Activated T-cell treated with anti-CD3 and anti-CD28 coated beads, Interleukin-2, amount 50 U/mL, for 72 hours (primary cell): ENCODE measurements at places on chromosomes 3 and 15. TPM values are rescaled to one million over a fixed set of nuclear protein-coding genes. Genes with fewer than 3 reads are reported as not detected.
A peak's percentile ranks its signal among the peaks of the same experiment; 100 is the strongest.

DNA sequence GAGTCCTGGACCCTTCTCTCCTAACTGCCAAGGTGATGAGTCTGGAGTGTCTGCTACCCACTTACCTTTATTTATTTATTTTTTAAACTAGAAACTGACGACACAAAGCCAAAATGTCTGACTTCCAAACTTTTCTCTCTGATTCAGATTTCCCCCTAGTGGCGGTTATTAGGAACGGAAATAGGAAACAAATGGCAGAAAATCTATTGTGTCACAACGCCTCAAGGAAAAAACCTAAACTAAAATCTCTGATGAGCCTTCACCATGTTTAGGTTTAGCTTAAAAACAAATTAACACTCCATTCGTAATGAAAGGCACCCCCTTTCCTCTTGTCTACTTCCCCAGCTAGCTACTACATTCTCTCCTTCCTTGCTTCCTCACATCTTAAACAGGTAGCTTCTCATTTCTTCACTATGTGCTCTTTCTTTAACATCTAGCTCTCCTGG, 94.0 kb upstream of the MEX3B start:
- DNase-seq, result no peak

- no peak for DNase-seq
These were observed 314.5 kb upstream of the COL8A1 start for GRCh38 chr3:99323940-99324339.

- DNase-seq, result no peak
These were observed 232.5 kb downstream of the CHST2 start for GRCh38 chr3:143351895-143352608.

- no peak for DNase-seq
These were observed 61.2 kb upstream of the LRTM1 start for GRCh38 chr3:54988838-54989630.

- no peak for DNase-seq
These were observed 27.6 kb downstream of the ABHD5 start for GRCh38 chr3:43718296-43718695.

- DNase-seq, result no peak
These were observed 39.8 kb downstream of the ACSBG1 start for GRCh38 chr15:78194568-78194925.

- no peak for DNase-seq
These were observed 66.0 kb upstream of the GCNT3 start for GRCh38 chr15:59545573-59545972.

DNA sequence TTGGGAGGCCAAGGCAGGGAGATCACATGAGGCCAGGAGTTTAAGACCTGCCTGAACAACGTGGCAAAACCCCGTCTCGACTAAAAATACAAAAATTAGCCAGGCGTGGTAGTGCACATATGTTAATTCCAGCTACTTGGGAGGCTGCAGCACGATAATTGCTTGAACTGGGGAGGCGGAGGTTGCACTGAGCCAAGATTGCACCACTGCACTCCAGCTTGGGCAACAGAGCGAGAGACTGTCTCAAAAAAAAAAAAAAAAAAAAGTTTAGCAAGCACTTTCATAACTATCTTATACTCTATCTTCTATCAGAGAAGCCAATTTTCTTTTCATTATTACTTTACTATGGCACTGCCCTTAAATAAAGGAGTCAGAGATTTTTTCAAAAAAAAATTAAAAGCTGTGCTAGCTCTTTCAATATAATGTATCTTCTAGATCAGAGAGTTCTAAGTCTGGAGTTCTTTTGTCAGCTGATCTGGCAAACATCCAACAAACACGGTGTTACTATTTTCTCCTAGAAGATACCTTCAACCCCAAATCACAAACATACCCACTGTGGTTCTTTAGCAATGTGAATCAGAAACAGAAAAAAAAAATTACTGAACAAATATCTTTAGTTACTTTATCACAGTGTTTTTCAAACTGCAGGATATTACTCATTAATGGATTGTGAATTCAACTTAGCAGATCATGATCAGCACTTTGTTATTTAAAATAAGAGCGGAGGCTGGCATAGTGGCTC, 3.0 kb downstream of the ZNF770 start:
- DNase-seq, result no peak

DNA sequence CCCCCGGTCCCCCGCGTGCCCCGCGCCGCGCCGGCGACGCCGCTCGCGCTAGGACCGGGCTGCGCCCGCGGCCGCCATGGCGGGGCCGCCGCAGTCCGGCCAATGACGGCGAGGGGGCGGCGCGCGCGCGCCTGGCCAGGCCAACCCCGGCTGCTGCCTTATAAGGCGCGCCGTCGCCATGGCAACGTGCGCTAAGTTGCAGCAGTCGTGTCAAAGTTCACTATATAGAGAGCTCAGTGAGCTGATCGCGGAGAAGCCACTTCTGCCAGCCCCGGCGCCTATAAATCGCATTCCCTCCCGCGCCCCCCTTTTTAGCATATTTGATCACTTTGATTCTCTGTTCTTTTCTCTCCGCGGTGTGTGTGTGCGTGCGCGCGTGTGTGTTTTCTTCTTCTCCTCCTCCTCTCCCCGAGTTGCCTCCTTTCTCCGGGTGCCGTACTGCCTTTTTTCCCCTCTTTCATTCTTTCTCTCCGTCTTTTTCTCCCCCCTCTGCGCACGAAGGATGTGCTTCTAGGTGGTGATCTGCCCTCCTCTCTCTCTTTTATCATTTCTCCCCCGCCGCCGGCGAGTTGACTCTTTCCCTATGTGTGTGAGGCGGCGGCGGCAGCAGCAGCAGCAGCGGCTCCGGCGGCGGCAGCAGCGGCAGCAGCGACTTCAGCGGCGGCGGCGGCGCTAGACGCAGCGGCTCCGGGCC, at the start of gene NR2F2:
NR2F2 (plus strand) TSS at position 251 of the 694 bp plus-strand sequence. CDS start 1,406 bp downstream, outside the sequence.
- peak; percentile 77 for DNase-seq

DNA sequence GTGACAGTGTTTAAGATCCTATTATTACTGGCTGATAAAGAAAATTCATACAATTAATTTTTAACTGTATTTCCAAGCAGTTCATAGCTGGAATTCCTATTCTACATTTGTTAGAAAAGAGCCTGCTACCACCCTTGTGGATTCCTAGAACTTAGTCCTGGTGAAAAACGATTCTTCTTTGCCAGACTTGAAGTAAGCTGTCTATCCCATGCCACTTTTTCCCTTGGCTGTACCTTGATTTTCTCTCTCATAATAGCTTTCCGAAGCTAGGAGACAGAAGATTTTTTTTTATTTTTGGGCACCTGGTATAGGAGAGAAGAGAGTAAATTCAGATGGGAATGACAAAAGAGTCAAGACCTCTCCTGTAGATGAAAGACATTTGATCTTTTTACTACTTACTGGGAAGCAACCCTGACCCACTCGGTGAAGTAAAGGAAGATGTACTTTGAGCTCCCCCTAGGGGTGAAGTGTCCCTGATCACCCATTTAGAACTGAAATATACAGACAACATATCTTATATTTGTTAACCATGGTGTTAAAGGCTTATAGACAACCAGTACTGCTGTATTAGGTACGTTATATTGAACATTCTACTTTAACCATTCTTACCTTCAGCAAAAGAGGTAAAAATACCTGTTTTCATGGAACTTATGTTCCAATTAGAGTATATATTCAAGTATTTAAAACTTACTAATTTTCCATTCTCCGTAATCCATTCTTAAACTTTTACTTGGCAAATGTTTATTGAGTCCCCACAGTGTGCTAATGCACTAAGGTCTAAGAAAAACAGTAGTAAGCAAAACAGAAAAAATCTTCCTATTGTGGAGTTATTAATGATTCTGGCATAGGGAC, 36.2 kb upstream of the C3orf38 start:
- peak; percentile 70 for DNase-seq

GRCh38 chr3:14518893-14519292, 21.2 kb downstream of the GRIP2 start:
- no peak for DNase-seq

- DNase-seq, result no peak
These were observed 32.5 kb upstream of the BFSP2 start for GRCh38 chr3:133367403-133367802.

GRCh38 chr15:38130740-38131498, 121.7 kb upstream of the SPRED1 start:
- DNase-seq, result no peak

GRCh38 chr15:67403428-67404154, 117.3 kb upstream of the C15orf61 start:
- DNase-seq, result no peak

GRCh38 chr3:146256851-146257486, 6.1 kb upstream of the PLSCR4 start:
- DNase-seq, result no peak

DNA sequence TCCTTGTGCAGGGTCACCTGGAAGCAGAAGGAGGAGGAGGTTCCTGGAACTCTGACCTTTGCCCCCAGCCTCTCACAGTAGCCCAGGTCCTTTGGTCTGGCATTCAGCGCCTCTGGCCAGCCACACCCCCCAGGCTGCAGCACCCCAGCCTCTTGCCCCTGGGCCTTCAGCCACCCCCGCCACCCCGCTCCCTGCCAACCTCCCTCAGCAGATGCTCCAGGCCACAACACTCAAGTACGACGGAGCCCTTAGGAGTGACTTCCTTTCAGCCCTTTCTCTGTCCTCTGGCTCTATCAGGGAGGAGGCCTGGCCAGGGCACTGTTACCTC, 45.2 kb downstream of the GRIP2 start:
- DNase-seq, result no peak

- no peak for DNase-seq
These were observed 370.6 kb upstream of the PROK2 start for GRCh38 chr3:72155391-72156064.

GRCh38 chr3:122640437-122640999, 40.1 kb upstream of the PARP14 start:
- no peak for DNase-seq

DNA sequence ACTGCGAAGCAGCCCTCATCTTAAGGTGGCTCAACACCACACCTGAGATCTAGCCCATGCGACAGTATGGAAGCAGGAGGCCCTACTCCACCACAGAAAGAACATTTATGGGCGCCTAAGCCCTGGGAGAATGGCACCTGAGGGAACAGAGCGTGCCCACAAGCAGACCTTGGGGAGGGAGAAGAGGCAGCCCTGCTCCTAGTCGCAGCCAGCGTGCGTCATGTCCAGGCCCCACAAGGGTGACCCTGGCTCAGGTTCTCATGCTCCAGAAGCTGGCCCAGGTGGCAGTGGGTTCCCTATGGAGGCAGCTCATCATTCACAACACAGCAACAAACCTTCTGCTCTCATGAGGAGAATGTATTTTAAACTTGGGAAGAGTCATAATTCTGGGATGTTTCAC, 19.3 kb upstream of the ANPEP start:
- DNase-seq, result no peak

- no peak for DNase-seq
These were observed 115.4 kb downstream of the TCF12 start for GRCh38 chr15:57033715-57034439.

- DNase-seq, result no peak
These were observed 47.4 kb downstream of the ERICH6 start for GRCh38 chr3:150656316-150656715.

DNA sequence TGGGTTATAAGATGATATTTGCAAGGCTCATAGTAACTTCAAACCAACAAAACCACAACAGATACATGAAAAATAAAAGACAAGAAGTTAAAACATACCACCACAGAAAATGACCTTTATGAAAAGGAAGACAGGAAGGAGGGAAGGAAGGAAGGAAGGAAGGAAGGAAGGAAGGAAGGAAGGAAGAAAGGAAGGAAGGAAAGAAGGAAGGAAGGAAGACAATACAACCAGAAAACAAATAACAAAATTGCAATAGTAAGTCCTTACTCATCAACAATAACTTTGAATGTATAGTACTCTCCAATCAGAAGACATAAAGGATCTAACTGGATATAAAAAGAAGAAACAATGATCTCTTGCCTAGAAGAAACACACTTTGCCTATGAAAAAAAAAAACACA, 287.4 kb upstream of the DCBLD2 start:
- no peak for DNase-seq

GRCh38 chr3:133393204-133393603, 6.7 kb upstream of the BFSP2 start:
- DNase-seq, result no peak

- no peak for DNase-seq
These were observed 106.5 kb downstream of the ZNF609 start for GRCh38 chr15:64566629-64567427.

GRCh38 chr3:98602078-98602678, 8.8 kb upstream of the CPOX start:
- DNase-seq, result peak; percentile 16

DNA sequence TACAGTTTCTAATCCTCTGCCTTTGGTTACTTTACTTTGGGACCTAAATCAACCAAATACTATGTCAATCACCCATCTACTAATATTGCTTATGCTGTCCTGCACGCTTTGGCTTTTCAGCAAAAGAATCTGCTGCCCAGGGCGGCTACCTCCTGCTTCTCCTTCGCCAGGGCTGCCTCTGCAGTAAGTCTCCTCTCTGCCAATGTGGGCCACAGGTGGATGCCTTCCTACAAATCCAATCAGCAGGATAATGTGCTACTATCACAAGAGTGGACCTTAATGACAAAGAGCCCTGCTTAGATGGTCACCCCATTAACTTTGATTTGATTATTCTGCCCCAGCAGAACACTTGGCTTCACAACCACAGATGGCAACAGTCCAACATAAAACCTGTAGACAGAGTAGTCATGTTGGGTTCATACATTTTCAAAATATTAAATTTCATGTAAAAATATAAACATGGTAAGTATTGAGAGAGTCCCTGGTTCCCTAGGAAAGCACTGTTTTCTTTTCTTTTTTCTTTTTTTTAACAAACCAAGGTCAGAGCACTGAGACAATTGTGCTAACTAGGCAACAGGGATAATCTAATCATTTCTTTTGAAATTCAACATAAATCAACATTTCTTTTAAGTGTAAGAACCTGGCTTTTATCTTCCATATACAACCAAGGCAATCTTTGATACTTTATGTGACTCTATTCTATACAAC, 298.3 kb downstream of the ZBTB20 start:
- no peak for DNase-seq

- peak; percentile 64 for DNase-seq
These were observed 25.5 kb upstream of the SNRPA1 start for GRCh38 chr15:101320501-101321052.

DNA sequence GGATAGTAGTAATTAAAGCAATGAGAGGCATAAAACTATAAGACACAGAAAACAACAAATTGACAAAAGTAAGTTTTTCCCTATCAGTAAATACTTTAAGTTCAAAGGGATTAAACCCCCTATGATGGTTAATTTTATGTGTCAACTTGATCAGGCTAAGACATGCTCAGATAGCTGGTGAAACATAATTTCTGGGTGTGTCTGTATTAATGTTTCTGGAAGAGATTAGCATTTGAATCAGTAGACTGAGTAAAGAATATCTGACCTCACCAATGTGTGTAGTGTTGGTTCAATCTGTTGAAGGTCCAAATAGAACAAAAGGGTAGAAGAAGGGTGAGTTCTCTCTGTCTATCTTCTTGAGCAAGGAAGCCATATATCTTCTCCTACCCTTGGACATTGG, 283.3 kb upstream of the GRM7 start:
- DNase-seq, result no peak

GRCh38 chr3:113272385-113272779, 61.0 kb downstream of the BOC start:
- no peak for DNase-seq

Gene BCL2A1
- 67.2 TPM for total RNA-seq

Gene SORD
- 17.6 TPM for total RNA-seq

Gene GOLGA6L7
- total RNA-seq, result not detected

Gene BSN
- total RNA-seq, result 0.21 TPM

Gene PLOD2
- 0.90 TPM for total RNA-seq

Gene SERINC4
- 0.14 TPM for total RNA-seq

Gene ACAN
- total RNA-seq, result not detected

Gene GOLGA8Q
- total RNA-seq, result 1.1 TPM

Gene RTP4
- total RNA-seq, result 2.8 TPM

Gene CIDEC
- 0.65 TPM for total RNA-seq

Gene TNIK
- 32.2 TPM for total RNA-seq

Gene P2RY12
- not detected for total RNA-seq

Gene MAP6D1
- 1.4 TPM for total RNA-seq
